Left hindlimb (tissue), 1 donor: ENCODE measurements at places on chromosomes 3 and 15.

GRCh38 chr3:161354554-161354953 is 16.8 kb downstream of the SPTSSB start:
- DNase-seq = no peak

DNA sequence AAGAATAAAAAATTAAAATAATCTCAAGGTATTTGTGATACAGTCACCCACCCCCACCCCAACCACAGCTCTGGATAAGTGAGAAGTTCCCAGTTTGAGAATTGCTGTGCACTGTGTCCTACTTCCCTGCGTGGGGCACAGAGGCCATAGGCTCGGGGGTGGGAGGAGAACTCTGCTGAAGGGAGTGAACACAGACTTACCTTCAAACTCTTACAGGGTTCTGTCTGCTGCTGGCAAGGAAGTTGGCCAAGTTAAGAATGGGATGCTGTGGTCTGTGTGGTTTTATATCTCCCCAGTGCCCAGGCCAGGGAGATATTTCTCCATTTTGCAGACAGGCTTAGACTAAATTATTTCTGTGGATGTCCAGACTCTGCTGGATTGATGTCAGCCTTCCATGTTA is 37.6 kb downstream of the SPTSSB start:
- DNase-seq = no peak

- DNase-seq = no peak
Observed at GRCh38 chr3:38565339-38566214, 69.4 kb downstream of the EXOG start.

GRCh38 chr15:63146684-63147083 is 10.6 kb downstream of the RPS27L start:
- no peak for DNase-seq

DNA sequence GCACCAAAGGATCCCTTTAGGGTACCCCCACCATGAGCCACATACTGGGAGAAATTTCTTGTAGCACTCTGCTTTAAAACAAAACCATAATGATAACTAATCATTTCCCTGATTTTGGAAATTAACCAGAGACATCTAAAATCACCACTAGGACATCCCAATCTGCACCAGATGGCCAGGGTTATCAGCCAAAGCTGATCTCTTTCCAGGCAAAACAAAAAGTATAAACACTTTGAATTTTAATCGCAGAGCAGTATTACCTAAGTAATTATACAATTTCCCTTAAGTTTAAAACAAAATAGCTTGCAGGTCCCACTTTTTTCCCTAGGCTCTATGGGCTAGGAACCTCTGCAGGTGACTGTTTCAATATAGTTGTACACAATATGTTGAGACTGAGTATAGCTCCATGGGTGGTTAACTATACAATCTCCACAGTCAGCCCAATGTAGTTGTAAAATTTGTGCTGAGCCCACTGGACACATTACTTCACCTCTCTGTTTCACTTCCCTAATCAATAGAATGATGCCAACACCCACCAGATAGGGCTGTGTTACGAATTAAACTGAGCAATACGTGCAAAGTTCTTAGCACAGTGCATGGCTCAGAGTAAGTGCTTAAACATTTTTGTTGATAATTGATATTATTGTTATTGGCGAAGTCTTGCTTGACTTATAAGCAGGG is 629 bp upstream of the NOX5 start:
- DNase-seq = no peak

DNA sequence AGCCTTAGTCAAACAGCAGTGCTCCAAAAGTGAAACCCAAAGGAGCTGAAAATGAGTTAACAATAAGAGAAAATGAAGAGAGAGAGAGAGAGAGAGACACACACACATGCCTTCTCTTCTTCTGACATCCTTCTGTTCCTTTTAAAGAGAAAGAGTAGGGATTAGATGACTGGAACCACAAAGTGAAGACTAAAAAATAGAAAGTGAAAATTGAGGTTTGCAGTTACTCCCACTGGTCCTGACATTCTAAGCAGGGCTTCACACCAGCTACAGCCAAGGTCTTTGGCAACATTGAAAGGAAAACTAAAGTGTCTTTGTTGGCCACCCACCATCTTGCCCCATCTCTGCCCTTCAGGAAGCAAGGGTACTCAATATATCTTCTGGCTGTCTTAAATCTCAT is 59.2 kb downstream of the USP50 start:
- DNase-seq = no peak

DNA sequence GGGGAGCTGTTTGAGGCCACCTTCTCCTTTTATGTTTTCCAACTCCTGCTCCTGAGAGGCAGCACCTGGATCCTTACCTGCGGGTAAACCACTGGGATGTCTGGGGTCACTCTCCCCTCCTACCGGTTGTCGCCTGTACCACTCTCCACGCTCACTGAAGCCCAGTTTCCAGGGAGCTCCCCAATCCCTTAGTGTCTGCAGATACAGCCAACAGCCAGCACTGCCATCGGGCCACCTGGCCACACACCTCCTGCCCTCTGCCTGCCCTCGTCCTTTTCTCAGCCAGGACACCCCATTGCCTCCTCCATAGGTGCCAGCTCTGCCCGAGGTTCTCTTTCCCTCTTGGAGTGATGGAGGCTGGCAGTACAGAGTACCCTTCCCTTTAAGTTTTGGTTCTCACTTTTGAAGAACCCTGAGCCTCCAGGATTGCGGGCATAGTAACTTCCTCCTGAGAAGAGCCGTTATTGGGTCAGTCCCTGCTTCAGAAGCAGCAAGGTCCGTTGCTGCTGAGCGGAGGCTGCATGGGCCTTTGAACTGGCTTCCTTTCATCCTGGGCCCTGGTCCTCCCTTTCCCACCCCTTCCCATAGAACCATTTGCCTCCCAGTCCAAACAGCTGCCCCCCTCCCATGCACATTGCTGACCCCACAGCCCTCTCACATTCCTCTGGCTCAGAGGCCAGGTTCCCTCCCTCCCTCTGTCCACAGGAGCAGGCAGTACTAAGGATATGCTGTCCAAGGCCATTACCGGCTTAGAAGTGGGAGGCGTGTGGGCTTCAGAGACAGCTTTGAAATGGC is 30.9 kb downstream of the ARNT2 start:
- no peak for DNase-seq

GRCh38 chr3:191324936-191325335 is 4.3 kb upstream of the CCDC50 start:
- no peak for DNase-seq

DNA sequence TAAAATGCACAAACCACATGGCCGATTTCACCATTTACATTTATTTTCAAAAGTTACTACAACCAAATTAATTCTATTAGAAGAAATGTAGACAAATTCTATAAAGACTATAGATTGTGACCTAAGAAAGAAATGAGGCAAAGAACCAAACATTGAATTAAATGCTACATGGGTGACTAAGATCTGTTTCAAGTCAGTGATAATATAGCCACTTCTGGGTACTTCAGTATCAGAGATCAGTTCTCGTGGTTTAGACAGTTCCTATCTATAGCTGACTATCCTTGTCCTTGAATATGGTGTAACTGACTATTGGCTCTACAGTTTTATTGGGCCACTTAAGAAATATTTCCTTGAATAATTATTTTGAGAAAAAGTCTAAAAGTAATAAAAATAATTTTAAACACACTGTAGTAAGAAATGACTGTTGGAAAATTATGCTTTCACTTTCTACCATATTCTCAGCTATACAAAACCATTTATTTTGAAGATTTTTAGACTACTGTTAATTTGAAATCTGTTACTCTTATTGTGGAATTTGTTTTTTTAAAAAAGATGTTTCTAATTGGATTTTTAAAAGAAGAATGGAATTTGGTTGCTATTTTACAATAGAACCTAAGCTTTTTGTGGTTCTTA is 14.1 kb downstream of the KCNMB3 start:
- DNase-seq = no peak

DNA sequence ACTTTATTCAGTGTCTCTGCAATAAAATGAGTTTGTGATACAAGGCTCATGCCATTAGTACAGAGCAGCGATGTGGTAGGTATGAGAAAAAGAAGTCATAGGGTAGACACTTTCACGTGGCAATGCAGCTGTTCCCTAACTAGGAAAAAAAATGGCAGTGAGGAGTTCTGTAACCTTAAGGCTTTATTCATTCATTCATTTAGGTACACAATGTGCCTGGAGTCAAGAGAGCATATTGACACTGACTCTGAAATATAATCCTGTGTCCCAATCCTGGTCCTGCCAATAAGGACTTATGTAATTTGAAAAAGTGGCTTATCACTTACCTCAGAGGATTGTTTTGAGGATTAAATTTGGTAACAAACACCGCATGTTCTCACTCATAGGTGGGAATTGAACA is 173.0 kb upstream of the AZI2 start:
- DNase-seq = no peak

DNA sequence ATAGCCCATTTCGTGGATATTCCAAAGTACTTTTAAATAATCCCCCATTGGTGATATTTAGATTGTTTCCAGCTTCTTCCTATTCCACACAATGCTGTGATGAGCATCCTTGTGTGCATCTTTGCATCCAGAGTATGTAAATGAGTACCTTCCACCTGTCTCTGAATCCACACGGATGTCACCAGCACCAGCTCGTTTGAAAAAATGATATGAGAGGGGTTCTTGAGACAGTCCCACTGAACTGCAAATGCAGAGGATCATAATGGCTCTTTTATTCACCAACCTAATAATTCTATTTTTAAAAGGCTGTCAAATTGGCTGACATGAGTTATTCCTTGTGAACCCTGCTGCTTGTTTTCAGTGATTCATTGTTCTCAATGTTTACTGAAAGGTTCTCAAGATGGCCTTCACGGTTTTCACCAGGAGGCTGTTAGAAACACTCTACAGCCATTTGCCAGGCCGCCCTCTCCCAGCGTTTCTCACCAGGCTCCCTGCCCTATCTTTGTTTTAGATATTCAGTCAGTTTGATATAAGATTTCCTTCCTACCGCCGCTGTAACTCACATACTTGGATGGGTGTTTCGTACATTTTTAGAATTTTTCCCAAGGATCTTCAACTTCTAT is 96.7 kb upstream of the PTPRG start:
- no peak for DNase-seq

GRCh38 chr3:71260782-71261181 is 322.7 kb downstream of the FOXP1 start:
- no peak for DNase-seq

- DNase-seq = no peak
Observed at GRCh38 chr3:8348076-8348475, 153.5 kb upstream of the LMCD1 start.

DNA sequence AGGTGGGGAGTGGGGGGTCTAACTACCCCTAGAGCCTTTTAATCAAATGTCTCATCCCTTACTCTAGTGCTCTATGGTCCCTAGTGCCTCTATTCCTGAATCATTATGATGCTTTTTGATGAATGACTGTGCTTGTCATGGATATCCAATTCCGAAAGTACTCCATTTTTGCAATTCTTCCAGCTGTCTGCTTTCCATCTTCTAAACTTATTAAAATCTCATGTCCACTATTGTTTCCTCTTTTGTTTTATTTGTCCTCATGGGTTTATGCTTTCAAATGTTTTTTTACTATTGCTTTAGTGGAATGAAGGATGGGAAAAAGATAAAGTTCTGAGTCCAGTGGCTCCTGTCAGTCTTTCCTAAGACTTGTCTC is 77.2 kb upstream of the KCNMB2 start:
- DNase-seq = no peak

DNA sequence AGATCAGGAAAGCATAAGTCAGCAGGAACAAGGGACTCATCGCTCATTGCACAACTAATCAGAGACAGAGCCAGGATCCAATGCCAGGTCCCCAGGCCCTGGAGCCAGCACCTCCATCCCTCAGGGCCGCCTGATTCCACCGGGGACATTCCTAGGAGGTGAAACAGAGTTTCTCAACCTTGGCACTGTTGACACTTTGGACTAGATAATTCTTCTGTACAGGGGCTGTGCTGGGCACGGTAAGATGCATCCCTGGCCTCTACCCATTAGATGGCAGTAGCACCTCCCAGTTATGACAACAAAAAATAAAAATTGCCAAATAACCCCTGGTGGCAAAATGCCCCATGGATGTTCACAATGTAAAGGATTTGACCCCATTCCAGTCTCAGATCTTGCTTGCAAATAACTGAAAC is 127.7 kb downstream of the MTHFS start:
- DNase-seq = no peak

DNA sequence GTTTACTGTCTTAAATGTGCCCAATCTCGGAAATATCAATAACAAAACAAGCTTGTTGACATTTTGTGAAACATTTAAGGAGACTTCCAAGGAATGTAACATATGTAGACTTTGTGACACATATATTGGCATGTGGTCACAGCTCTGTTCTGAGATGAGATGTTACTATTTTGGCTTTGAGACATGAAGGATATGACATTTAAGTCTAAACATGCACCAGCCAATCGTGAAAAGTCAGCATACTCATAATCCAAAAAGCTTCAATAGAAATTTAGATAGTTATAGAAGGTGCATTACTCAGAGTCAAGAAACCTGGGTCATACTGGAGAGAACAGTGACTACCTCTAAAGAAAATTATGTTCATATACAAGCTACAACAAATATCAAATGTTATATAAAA is 13.4 kb downstream of the COMMD2 start:
- no peak for DNase-seq

GRCh38 chr3:58622892-58623291 is 43.7 kb downstream of the FAM3D start:
- DNase-seq = no peak

DNA sequence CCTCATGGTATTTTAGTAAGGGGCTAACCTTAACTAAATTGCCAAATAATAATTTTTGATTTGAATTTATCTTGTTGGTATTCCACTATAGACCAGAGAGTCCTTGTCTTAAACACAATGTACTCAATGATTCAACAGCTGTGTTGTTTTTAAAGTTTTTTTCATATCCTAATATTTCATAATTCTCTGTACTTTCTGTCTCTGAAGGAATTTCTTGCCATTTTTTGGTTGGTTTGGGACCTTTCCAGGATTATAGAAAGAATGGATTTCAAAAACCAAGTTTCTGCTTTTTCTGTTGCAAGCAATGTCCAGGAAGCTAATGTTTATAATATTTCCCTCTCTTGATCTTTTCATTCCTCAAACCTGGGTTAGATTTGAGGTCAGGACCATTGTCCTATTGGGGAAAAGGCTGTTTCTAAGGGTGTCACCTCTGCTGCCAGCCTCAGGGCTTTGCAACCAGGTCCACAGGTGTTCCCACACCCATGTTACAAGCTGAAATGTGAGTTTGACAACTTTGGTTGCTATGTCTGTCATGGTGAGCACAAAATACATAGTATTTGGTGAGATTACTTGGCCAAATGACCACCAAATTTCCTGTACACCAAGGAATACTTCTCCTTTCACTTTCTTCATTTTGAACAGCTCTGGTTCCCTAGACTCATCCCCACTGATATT is 363.7 kb upstream of the RGMA start:
- DNase-seq = no peak
